Astrocyte (in vitro differentiated cells and primary cell): ENCODE measurements at places on chromosomes 16 and 17. TPM values are rescaled to one million over a fixed set of nuclear protein-coding genes. Genes with fewer than 3 reads are reported as not detected.

MYADML2 gene
- not detected in 2 replicates for total RNA-seq

ZP2 gene
- total RNA-seq = not detected in 2 replicates

MT1G gene
- total RNA-seq = 0.87 TPM in 1 of 2 replicates, not detected in the other

GDPD3 gene
- total RNA-seq = 1.8 and 3.6 TPM in 2 replicates

TNFRSF17 gene
- not detected in 2 replicates for total RNA-seq

TOP2A gene
- total RNA-seq = 7.3 and 12.6 TPM in 2 replicates

BAIAP3 gene
- total RNA-seq = 1.4 and 2.6 TPM in 2 replicates

DNA sequence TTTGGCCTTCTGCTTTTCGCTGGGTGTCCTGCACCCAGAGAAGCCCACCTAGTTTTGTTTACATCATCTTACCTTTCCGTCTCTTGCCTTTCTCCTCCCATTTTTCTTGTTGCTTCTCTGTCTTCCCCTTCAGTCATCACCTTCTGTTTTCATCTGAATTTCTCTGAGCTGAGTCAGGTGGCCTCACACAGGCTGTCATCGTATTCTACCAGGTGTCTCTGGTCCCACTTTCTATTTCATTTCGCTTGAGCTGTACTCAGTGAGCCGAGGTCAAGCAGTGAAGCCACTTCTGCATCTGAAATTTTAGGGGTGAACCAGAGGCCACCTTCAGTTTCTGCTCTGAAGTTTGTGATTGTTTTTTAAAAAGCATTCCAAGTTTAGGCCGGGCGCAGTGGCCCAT lies 9.7 kb downstream of the CRAMP1 start:
- DNase-seq = no peak

- DNase-seq = no peak
These were observed 618 bp upstream of the PIK3R6 start for GRCh38 chr17:8868092-8868491.

- DNase-seq = no peak
These were observed 9.3 kb downstream of the SAMD14 start for GRCh38 chr17:50120475-50121253.

- peak; percentile 87 for DNase-seq
These were observed 33.9 kb downstream of the DCUN1D3 start for GRCh38 chr16:20866145-20866772.

DNA sequence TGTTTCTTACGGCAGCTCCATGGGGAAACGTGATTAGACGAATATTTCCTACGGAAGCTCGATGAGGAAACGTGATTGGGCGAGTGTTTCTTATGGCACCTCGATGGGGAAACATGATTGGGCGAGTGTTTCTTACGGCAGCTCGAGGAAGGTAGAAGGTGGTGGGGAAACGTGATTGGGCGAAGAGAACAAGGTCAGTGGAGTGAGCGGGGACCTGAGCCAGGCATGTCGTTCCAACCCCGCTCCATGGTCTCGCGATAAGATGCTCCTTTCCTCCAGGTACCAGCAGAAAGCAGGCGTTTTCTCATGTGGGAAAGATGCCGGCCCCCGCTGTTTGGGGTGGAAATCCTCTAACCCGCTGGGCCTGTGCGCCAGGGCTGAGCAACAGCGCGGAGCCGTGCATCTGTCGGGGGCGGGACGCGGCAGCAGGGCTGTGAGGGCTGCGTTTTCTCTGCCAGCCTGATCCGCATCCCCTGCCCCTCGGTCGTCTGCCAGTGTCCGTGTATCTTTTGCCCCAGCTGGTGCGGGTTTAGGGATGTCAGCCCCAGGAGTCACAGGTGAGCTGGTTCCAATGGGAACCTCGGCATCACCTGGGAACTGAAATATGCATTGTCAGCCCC lies 25.6 kb upstream of the DOC2B start:
- DNase-seq = no peak

GRCh38 chr16:22327446-22327775 lies 30.2 kb downstream of the POLR3E start:
- no peak for DNase-seq

DNA sequence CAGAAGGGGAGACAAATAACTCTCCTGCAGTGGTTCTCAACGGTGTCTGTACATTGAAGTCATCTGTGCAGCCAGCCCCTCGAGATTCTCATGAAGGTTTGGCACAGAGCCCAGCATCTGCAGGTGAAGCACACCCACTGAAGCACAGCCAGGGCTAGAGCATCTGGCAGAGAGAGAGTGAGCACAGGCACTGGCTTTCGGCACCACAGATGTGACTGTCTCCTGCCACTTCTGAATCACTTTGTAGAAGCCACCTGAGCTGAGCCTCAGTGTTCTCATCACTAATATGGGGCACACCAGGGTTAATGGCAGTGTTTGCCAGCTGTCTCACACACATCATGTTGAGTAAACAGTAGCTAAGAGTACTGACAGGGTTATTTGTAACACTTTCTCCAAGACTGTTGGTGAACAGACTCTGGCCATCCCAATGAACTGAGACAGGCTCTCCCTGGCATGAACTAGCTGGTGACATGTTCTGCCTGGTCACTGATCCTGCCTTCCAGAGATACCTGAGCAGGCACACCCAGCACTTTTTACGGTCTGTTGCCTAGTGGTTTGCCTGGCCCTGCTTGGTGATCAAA lies 10.9 kb downstream of the HSPB9 start:
- DNase-seq = no peak

DNA sequence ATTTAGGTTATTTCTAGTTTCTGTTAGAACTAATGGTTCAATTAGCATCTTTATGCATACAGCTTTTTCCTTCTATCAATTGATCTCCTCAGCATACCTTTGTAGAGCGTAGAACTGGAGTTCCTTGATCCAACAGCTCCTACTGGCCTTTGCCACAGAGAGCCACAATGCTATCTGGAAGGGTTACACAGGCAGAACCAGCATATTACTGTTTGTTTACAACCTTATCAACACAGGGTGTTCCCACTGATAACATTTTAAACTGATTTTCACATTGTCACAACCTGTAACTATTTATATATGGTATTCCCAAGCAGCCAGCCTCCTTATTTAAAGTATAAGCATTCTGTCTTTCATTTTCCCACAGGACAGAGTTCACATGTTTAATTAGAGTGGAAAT lies 382.2 kb downstream of the MAF start:
- DNase-seq = no peak

DNA sequence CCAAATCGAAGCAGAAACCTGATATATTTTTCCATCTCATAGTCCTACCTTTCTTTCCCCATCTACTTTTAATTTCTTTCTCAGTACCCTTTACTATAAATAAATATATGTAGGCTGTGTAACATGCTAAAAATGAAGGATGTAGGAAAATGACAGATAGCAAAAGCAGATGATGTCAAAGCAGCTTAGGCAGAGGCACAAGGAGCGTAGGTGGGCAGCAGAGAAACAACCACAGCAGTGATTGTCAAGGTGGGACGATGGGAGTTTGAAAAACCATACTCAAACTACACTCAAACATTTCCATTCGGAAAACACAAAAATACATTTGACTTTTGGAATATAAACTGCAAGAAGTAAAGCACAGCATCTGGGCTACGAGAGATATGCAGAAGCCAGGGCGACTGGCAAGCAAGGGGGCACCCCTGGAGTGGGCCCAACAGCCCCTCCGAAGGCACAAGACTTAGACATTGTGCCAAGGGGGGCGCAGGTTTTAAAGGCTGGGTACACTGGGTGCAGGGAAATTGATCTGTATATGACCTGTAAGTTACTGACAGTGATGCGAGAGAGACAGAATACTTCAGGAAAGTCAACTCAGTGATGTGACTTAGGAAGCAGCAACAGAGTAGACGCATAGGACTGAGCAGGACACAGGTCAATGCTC lies 31.1 kb downstream of the SNN start:
- DNase-seq = no peak

DNA sequence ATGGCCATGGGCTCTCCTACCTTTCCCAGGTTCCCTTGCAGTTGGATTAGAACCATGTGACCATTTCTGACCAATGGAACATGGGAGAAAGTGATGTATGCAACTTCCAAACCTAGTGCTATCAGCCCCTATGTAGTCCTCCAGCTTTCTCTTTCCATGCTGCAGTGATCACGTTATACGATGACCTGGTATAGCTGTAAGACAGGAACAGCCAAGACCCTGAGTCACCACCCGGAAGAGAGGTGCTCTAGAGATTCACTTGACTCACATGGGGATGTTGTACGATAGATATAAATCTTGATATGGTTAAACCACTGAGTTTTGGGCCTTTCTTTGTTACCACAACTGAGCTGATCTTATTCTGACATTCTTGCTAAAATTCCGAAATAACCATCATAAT lies 65.1 kb downstream of the NOG start:
- DNase-seq = no peak

GRCh38 chr17:45368651-45369050 lies 51.8 kb upstream of the MAP3K14 start:
- peak; percentile 92 for DNase-seq

- DNase-seq = no peak
These were observed 7.1 kb downstream of the ANKFN1 start for GRCh38 chr17:56160422-56160821.

- DNase-seq = no peak
These were observed 20.4 kb downstream of the HDAC5 start for GRCh38 chr17:44102849-44103622.

- peak; percentile 54 for DNase-seq
These were observed at the start of gene SCPEP1 for GRCh38 chr17:56977673-56978395. Gene SCPEP1, plus strand, starts transcription at chr17:56978131. Its CDS starts 29 bp downstream, at chr17:56978160.

GRCh38 chr16:85915125-85915845 lies 16.3 kb downstream of the IRF8 start:
- DNase-seq = no peak

GRCh38 chr17:58215685-58216084 lies 3.4 kb downstream of the MKS1 start:
- no peak for DNase-seq

GRCh38 chr16:85868495-85868894 lies 30.5 kb upstream of the IRF8 start:
- DNase-seq = no peak

- DNase-seq = no peak
These were observed 6.7 kb upstream of the KRT14 start for GRCh38 chr17:41593306-41593981.

DNA sequence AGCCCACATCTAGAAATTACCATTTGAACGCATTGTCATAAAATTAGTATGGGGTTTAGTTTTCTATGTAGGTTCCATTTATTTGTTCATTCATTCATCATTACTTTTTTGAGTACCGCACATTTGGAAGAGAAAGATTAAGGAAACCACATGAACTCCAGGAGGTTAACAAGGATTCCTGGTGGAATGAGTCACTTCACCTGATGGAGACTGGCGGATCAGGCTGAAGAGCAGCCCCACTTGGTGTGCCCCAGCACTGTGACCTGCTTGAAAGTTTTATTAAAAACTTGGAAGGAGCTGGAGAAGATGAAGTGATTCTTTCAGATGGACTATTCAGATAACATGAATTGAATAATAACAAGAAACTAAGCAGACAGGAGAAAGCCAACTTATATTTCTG lies 293.6 kb upstream of the CDH11 start:
- DNase-seq = peak; percentile 90

DNA sequence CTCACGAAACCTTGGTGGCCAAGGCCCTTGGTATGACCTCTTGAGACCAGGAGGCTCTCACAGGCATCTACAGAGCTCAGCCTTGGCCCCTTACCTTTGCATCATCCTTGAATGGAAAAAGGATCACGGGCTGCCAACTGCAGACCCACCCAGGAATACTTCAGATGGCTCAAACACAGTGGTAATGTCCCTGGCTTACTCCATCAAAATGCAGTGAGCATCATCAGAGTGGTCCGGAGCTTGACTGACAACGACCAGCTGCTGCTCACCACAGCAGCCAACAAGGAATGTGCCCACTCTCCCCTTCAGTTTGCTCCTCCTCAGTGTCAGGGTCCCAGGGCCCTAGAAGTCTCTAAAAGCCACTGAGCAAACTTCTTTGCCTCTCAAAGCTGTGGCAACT lies 17.6 kb upstream of the MYH3 start:
- no peak for DNase-seq

GRCh38 chr17:57338257-57338914 lies 82.1 kb downstream of the MSI2 start:
- DNase-seq = no peak

DNA sequence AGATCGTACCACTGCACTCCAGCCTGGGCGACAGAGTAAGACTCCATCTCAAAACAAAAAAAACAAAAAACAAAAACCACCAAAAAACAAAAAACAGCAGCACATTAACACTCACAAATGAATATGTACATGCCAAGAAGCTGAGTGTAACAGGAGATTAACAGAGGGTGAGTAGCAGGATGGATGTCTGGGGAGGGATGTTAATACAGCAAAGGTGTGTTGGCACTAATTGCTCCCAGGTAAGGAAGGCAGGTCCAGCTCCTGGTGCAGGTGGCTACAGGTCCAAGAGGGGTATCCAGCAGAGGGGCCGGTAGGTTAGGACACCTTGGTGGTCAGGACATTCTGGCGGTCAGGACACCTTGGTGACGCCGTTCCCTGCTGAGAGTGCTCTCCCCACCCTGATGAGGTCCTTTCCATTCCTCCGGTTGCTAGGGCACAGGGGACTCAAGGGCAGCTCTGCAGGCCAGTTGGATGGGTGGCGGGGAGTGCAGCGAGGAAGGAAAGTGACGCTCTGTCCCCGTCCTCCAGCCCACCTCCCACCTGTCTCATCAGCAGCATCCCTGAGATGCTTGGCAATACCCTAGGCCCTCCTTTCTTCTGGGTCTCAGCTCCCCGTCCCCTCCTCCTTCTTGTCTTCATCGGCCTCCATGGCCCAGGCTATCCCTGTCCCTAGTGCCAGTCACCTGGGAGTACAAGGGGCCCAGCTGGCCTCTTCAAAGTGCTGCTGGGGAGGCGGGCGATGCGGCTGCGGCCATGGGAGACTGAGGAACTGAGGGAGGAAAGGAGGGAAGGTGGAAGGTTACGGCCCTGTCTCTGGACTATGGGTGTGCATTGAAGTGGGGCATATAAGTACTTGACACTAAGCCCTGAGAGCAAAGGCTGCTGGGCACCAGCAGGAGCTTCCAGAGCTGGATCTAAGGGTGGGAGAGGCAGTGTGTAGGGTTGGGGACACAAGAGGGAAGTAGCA lies 10.7 kb upstream of the GFAP start:
- DNase-seq = no peak

DNA sequence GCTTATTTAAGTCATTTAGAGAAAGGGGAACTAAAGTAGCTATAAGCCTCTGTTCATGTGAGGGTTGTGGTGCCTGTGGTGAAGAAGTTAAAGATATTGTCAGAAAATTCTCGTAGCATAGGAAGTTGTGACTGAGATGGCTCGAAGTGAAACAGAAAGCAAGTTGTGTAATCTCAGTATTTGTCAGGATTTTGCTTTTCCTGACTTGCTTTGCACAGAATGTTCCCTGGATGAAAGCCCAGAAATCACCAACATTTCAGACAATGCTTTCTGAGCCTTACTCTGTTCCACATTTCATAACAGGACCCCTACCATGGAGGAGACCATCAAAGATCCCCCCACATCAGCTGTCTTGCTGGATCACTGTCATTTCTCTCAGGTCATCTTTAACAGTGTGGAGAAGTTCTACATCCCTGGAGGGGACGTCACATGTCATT lies 10.6 kb downstream of the CALCOCO2 start:
- DNase-seq = peak; percentile 46

DNA sequence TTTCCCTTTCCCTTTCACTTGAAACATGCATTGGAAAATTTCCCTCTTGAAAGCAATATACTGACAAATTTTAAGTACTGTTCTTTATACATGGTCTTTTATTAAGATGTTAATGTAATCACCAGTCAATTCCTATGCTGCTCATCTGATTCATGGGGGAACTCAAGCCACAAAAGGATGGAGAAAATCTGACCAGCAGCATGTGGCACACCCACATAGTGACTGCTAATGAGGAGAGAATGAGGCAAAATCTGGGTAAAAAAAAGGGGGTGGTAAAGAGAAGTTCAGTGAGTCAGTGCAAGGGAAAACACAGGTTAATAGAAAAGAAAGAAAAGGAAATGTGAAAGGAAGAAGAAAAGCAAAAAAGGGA lies 11.3 kb downstream of the RFFL start:
- peak; percentile 81 for DNase-seq
